Lung microvascular endothelial cell (primary cell): ENCODE measurements at places on chromosomes 16 and 17. TPM values are rescaled to one million over a fixed set of nuclear protein-coding genes. Genes with fewer than 3 reads are reported as not detected.

The HNF1B gene
- total RNA-seq, result not detected in 2 replicates

The PIPOX gene
- 1.2 and 1.3 TPM in 2 replicates for total RNA-seq

The PRSS36 gene
- total RNA-seq, result 0.22 and 0.99 TPM in 2 replicates

DNA sequence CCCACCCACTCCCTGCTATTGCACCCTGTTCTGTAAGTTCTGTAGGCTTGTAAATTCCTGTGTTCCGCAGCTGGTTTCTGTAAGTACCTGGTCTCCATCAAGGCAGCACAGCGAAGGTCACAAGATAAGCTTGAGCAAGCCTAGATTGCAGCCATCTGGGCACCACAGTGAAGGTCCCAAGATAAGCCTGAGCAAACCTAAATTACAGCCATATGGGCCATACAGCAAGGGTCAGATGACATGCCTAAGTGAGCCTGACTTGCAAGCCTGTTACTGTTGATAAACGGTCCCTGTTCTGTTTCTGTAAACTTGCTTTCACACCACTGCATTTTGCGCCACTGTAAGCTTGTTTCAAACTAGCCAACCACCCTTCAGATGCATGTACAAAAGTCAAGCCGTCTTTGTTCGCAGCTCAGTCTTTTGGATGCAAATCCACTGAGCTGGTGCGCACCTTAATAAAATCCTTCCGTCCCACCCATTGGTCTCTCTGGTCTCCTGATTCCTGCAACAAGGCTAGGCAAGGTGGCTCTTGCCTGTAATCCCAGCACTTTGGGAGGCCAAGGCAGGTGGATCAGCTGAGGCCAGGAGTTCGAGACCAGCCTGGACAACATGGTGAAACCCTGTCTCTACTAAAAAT, 42.6 kb upstream of the ATF7IP2 start:
- no peak for DNase-seq

DNA sequence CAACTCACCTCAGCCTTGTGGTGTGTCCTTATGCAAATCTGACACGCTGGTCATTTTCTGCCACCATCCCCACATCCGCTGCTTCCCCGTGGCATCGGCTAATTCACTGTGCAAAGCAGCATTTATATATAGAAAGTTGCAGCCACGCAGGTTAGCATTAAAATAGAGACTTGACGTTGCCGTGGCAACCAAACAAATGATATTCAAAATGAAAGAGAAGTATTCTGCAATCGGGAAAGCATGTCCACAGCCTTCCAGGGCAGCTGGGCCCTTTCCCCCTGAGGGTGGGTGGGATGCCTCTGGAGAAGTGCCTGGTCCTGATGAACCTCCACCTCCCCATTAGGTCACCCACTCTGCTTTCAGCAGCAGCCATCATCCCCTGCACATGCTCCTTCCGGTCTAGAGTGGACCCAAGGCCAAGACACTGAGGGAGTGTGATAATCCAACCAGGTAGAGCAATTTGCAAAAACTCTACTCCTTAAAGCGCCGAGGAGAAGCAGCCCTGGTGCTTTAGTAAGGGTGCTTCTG, 138.7 kb downstream of the GAS7 start:
- peak; percentile 20 for DNase-seq

GRCh38 chr17:6279659-6280058, 155.3 kb downstream of the AIPL1 start:
- DNase-seq, result peak; percentile 16

DNA sequence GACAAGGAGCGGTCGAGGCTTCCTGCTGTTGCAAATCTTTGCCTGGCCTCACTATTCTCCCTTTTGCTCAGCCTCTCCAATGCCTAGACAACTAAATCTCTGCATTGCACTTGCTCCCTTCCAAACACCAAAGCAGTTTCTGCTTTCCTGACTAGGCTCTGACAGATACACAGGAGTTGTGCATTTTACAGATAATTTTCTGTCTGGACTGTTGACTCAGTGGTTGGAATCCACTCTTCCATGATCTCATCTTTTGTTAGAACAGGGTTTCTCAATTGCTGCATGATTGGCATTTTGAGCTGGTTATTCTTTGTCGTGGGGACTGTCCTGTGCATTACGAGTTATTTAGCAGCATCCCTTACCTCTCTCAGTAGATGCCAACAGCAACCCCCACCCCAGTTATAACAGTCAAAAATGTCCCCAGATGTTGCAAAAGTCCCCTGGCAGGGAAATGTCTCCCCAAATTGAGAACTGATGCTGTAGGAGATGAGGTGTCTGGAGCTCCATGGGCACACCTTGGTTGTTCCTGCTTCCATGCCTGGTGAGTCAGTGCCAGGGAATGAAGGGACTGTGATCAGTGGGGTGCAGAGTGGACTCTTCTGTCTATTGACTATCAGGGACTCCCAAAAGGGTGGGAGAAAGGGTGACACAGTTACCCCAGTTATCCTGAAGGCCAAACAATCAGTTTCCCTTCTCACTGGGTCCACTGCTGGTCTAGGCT, 557.4 kb upstream of the PSMD7 start:
- DNase-seq, result no peak

- no peak for DNase-seq
Observed at GRCh38 chr16:72137380-72138063, 34.4 kb downstream of the PMFBP1 start.
